ENCODE measurements at places on chromosomes 1 and 21. TPM values are rescaled to one million over a fixed set of nuclear protein-coding genes. Genes with fewer than 3 reads are reported as not detected.

DNA sequence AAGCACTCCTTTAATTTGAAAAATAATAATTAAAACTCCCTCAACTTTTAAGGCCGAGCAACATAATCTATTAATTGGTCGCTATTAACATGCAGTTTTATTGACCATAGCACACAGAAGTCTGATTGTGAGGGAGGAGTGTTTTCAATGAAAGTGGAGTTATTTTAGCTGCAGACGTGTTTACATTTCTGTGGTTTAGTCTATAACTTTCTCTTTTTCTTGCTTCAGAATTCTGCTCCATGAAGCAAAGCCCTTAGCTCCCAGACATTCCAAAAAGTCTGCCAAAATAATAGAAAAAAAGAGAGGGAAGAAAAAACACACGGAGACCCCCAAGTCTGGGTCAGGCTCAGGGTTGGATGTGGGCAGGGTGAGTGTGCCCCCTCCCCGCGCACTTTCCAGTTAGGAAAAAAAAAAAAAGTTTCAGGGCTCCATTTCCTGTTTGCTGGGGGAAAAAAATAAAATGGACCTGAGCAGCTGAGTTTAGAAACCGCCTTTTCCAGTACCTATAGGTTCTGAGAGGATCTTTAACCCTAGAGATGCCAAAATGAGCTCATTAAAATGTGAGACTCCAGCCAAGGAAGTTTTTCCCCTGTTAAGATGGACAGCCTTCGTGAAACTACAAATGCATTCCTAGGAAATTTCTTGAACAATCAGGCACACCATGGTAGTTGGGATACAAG lies 143.7 kb upstream of the ETS2 start:
- peak; percentile 24 for DNase-seq

AK5 gene
- total RNA-seq = 18.1 TPM

DNA sequence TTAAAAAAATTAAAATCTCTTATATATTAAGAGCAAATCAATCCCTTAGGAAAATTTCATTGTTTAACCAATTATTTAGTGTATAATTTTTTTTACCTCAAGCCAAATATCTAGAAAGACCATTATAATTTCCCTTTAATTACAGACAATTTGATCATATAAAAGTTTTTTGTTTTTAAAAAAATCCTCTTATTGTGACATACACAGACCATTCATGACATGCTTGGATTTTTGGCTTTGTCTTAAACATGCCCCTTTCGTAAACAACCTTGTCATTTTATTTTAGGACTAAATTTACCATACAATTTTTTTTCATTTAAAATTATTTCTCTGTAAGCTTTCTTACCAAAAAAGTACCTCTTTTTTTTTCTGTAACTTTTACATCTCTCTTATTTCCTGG lies 14.2 kb upstream of the CYP4B1 start:
- no peak for DNase-seq

GRCh38 chr1:29222686-29223085 lies 8.0 kb downstream of the MECR start:
- DNase-seq = no peak

- peak; percentile 84 for DNase-seq
Measured at GRCh38 chr1:12063141-12064072, at the start of gene TNFRSF8. Gene TNFRSF8, plus strand, starts transcription at chr1:12063303. Its CDS starts 296 bp downstream, at chr1:12063599.

DNA sequence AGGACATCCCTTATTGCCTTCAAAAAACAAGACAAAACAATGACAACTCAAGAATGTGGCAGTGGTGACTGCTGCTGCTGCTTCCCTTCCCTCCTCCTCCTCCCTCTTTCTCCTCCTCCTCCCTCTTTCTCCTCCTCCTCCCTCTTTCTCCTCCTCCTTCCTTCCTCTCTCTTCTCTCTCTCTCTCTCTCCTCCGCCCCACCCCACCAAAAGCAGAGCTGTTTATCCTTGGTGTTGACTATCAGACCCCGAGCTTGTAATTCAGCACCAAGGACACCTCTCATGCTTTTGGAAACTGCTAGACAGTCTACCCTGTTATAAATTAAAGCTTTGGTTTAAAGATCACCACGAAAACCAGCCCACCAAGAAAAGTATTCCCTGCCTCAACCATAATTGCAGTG lies 72.4 kb upstream of the IFNAR2 start:
- DNase-seq = no peak

Measured in Daoy (cell line).